ENCODE measurements at places on chromosomes 13 and 19. TPM values are rescaled to one million over a fixed set of nuclear protein-coding genes. Genes with fewer than 3 reads are reported as not detected.

The SLC39A3 gene
- 32.4 TPM for total RNA-seq

The GJB2 gene
- total RNA-seq, result 0.14 TPM

The CD33 gene
- total RNA-seq, result not detected

The ZNF625 gene
- total RNA-seq, result 12.5 TPM

The TYROBP gene
- not detected for total RNA-seq

The KCNC3 gene
- total RNA-seq, result 0.09 TPM

The UBE2S gene
- 57.3 TPM for total RNA-seq

The RAB20 gene
- 12.7 TPM for total RNA-seq

The CPB2 gene
- total RNA-seq, result not detected

The NHLRC3 gene
- 27.5 TPM for total RNA-seq

The SLITRK5 gene
- total RNA-seq, result not detected

The FUT1 gene
- 0.28 TPM for total RNA-seq

The CYP2A7 gene
- total RNA-seq, result not detected

The HIF3A gene
- total RNA-seq, result 0.14 TPM

The ZNF616 gene
- total RNA-seq, result 12.1 TPM

The OR7D2 gene
- total RNA-seq, result not detected

The MADCAM1 gene
- 0.14 TPM for total RNA-seq

Data from smooth muscle cell of bladder (primary cell).